ENCODE measurements at places on chromosomes 2 and 18. TPM values are rescaled to one million over a fixed set of nuclear protein-coding genes. Genes with fewer than 3 reads are reported as not detected.
A peak's percentile ranks its signal among the peaks of the same experiment; 100 is the strongest.

GRCh38 chr2:148794558-148794957 is 80.5 kb upstream of the KIF5C start:
- H3K27ac ChIP-seq: no peak overlapping the region
- H3K4me1 ChIP-seq: no peaks in the 10 kb centered on the region
- H3K27me3 ChIP-seq: no peaks in the 10 kb centered on the region
- no peaks in the 10 kb centered on the region for H3K36me3 ChIP-seq
- DNase-seq: no peak

DNA sequence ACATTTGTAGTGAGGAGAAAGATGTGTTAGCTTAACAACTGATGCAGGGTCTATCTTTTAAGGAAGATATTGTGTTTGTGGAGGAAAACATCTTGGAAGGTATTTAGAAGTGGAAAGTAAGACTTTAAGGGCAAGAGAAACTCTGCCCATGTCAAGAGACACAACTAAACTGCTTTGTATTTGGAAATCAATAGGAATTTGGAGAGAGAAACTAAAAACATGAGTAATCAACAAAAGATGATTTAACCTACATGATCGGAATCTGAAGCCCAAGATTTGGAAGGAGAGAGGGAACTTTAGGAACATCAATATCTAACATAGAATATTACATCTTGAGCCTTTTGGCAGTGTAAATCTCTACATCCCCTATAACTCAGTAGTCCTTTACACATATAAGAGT is 184.2 kb upstream of the COL3A1 start:
- no peak overlapping the region for H3K27ac ChIP-seq
- no peaks in the 10 kb centered on the region for H3K27me3 ChIP-seq
- H3K4me1 ChIP-seq: no peaks in the 10 kb centered on the region
- no peak overlapping the region for H3K4me3 ChIP-seq
- no peaks in the 10 kb centered on the region for H3K36me3 ChIP-seq

DNA sequence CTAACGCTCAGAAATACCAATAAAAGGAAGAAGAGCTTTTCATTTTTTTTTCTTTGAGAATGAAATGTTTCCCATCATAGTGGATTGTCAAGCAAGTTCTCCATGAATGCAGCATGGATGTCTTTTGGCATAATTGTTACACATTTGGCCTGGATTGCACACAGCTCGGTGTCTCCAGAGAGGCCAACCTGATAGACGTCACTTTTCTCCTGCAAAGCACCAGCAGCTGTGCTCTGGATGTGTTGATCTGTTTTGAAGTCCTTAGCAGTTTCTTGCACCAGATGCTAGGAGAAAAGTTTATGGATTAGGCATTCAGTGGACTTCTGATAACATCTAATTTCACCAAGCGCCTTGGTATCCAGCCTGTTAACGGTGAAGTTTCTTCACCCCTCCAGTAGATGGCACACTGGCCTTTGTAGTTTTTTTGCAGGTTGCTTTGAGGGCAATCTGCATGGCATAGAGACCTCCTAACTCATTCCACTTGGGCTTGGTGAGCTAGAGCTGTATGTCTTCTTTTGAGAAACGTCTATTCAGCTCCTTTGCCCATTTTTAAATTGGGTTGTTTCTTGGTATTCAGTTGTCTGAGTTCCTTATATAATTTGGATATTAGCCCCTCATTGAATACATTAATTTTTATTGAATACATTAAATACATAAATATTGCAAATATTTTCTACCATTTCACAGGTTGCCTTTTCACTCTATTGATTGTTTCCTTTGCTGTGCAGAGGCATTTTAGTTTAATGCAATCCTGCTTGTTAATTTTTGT is 59.7 kb downstream of the PTH2R start:
- H3K36me3 ChIP-seq: no peaks in the 10 kb centered on the region
- no peaks in the 10 kb centered on the region for H3K27me3 ChIP-seq
- no peak overlapping the region for H3K4me3 ChIP-seq
- H3K27ac ChIP-seq: no peak overlapping the region

GRCh38 chr2:220877897-220878296 is 694.2 kb downstream of the EPHA4 start:
- H3K36me3 ChIP-seq: no peaks in the 10 kb centered on the region
- no peak overlapping the region for H3K27ac ChIP-seq
- no peaks in the 10 kb centered on the region for H3K27me3 ChIP-seq
- no peak for DNase-seq

GRCh38 chr2:73285159-73285739 is 971 bp upstream of the FBXO41 start:
- H3K4me3 ChIP-seq: peak overlapping the region; percentile 68
- peaks cover 5% of the 10 kb centered on the region for H3K27me3 ChIP-seq
- no peaks in the 10 kb centered on the region for H3K36me3 ChIP-seq

- H3K4me3 ChIP-seq: peak overlapping the region; percentile 50
- no peak for DNase-seq
- H3K27me3 ChIP-seq: peaks cover 4% of the 10 kb centered on the region
- peak overlapping the region; percentile 16 for H3K27ac ChIP-seq
Observed at GRCh38 chr2:184599054-184599871, 934 bp downstream of the ZNF804A start.

- H3K27me3 ChIP-seq: no peaks in the 10 kb centered on the region
- H3K27ac ChIP-seq: no peak overlapping the region
- H3K4me3 ChIP-seq: no peak overlapping the region
- no peaks in the 10 kb centered on the region for H3K36me3 ChIP-seq
- no peak for DNase-seq
Observed at GRCh38 chr2:183950673-183951072, 647.7 kb upstream of the ZNF804A start.

- no peaks in the 10 kb centered on the region for H3K27me3 ChIP-seq
- no peaks in the 10 kb centered on the region for H3K4me1 ChIP-seq
- DNase-seq: peak; percentile 55
- H3K36me3 ChIP-seq: no peaks in the 10 kb centered on the region
- H3K27ac ChIP-seq: no peak overlapping the region
- no peak overlapping the region for H3K4me3 ChIP-seq
Observed at GRCh38 chr2:172195836-172196376, 93.2 kb upstream of the DLX2 start.

Gene C1QL2
- not detected for total RNA-seq

Data from colonic mucosa (tissue), 4 donors.